Islet precursor cell (in vitro differentiated cells): ENCODE measurements at places on chromosomes 3 and 15.

DNA sequence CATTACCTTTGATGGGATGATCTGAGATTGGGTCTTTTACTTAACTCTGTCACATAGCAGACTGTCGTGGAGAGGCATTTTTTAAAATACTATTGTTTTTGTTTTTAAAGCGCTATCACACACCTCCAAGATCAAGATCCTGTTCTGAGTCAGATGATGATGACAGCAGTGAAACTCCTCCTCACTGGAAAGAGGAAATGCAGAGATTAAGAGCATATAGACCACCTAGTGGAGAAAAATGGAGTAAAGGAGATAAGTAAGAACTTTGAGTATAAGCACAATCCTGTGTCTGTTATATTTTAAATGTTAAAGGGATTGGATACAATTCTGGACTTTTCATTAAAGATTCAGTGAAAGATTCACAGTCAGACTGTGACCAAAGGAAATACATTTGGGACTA is 18.4 kb upstream of the ZBTB47 start:
- DNase-seq = no peak

- DNase-seq = no peak
Observed at GRCh38 chr15:91611561-91612323, 241.8 kb upstream of the SLCO3A1 start.

GRCh38 chr3:65758876-65759598 is 279.7 kb downstream of the MAGI1 start:
- DNase-seq = no peak

DNA sequence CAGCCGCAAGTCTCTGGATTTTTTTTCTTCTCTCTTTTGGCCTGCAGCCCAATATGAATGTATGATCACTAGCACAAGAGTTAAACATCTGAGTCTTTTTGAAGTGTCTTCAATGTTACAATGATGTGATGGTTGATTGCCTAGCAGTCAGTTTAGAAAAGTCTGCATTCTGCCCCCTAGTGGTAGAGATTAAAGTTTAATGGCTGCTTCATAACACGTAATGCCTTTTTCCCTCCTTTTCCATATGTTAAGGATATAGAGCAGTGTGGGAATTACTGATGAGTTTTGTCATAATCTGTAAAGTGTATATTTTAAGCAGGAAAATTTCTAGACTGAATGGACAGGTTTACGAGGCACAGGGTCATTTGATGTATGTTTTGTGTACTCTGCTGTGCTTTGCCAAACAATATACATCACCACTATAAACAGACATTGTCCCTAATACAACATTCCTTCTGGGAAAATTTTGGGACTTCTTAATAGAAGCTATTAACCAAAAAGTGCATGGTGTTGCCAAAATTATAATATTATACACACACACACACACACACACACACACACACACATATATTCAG is 1038.5 kb upstream of the NR2F2 start:
- no peak for DNase-seq

GRCh38 chr3:73210759-73211158 is 149.3 kb downstream of the EBLN2 start:
- no peak for DNase-seq

DNA sequence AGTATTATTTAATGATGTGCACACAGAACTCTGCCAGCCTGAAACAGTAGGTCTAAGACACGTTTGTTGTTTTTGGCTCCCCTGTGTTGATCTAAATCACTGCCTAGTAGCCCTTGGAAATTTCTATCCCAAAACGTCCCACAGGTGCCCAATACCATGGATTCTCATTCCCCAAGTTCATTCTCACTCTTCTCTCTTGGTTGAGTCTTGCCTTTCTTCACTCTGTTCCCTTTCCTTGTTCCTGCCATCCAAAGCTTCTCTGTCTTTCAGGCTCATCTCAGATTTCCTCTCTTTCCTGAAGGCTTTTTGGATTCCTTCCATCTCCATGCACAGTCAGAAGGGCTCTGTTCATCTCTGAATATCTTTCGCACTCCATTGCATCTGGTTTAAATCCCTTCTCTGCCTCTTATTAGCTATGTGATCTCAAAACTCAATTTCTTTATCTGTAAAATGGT is 54.2 kb downstream of the PPARG start:
- DNase-seq = no peak

GRCh38 chr3:97815149-97815917 is 6.5 kb upstream of the CRYBG3 start:
- peak; percentile 72 for DNase-seq

GRCh38 chr3:47520756-47521155 is 7.2 kb upstream of the ELP6 start:
- DNase-seq = no peak
